ENCODE measurements at places on chromosomes 11 and 22. TPM values are rescaled to one million over a fixed set of nuclear protein-coding genes. Genes with fewer than 3 reads are reported as not detected.

RIBC2 gene
- total RNA-seq = not detected

FAM180B gene
- 1.4 TPM for total RNA-seq

CELSR1 gene
- 9.6 TPM for total RNA-seq

CYTH4 gene
- 2.7 TPM for total RNA-seq

PRR33 gene
- not detected for total RNA-seq

SOX10 gene
- total RNA-seq = 303 TPM

RASSF7 gene
- 21.2 TPM for total RNA-seq

SEPTIN3 gene
- total RNA-seq = 0.98 TPM

A4GALT gene
- total RNA-seq = 2.3 TPM

CHRNA10 gene
- 1.4 TPM for total RNA-seq

SMTNL1 gene
- not detected for total RNA-seq

LDHAL6A gene
- not detected for total RNA-seq

RELA gene
- 44.5 TPM for total RNA-seq

CTR9 gene
- total RNA-seq = 12.1 TPM

ADORA2A gene
- 0.93 TPM for total RNA-seq

SLCO2B1 gene
- total RNA-seq = not detected

RCE1 gene
- 34.0 TPM for total RNA-seq

CARD18 gene
- not detected for total RNA-seq

TREH gene
- total RNA-seq = not detected

RBMXL2 gene
- total RNA-seq = 0.11 TPM

ACR gene
- 1.1 TPM for total RNA-seq

DESI1 gene
- total RNA-seq = 25.2 TPM

ANGPTL5 gene
- total RNA-seq = not detected

VSTM5 gene
- not detected for total RNA-seq

HTR3A gene
- not detected for total RNA-seq

BTBD18 gene
- total RNA-seq = 0.13 TPM

ADM2 gene
- total RNA-seq = 7.4 TPM

MYO7A gene
- total RNA-seq = 0.88 TPM

C11orf52 gene
- total RNA-seq = not detected

SLN gene
- not detected for total RNA-seq

MOGAT2 gene
- not detected for total RNA-seq
